CD4-positive, alpha-beta T cell treated with Interferon gamma for 1 hour (primary cell): ENCODE measurements at places on chromosomes 2 and 18.

GRCh38 chr2:83063511-83063910 lies 1395.6 kb downstream of the SUCLG1 start:
- DNase-seq, result no peak

DNA sequence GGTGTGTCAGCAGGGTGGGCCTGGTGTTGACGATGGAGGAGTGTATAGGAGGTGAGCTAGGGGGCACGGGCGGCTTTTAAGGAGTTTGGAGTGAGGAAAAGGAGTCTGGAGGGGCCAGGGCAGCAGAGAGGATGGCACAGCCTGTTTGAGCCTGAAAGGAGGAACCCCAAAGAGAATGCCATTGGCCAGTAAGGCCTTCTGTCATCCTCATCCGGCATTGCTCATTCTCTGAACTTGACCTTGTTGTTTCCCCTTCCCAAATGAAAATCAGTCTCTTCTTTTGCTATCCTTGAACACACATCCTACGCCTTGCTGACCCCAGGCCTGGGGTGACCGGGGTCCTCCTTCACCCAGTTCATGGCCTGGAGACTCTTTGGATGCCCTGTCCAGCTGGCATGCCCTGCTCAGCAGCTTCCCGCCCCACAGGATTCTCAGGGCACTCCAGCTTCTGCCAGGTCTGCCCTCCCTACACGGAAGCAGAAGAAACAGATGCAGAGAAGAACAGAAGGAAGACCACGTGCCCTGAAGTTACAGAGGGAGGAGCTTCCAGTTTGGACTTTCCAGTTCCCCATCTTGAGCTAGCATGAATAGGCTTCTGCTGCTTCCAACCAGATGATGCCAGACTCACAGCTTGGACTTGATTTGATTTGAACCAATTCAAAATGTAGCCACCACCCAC lies 20.5 kb upstream of the KIF3C start:
- DNase-seq, result peak; percentile 36

DNA sequence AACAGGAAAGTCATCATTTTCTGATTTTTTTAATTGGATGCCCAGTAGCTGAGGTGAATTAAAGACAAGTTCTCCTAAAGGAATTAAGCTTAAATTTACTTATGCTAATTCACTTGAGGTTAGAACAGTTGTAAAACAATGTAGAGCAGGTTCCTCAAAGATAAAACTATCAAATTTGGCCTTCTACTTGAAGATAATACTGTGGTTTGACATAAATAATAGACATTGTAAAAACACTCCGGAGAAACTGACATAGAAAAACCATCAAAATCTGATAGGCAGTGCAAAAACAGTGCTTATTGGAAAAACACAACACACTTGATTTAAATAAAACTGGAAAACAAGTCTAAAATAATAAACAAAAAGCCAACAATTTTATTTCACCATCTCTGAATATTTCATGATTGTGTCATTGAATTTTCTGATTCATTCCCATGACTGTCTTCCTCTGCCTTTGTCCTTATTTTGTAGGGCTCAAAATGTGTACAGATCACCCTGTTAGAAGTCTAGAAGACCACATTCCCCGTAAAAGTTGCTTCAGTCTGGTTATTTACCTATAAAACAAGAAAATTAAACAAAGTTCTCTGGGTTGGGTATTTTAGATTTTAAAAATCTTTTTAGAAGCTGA lies 28.3 kb upstream of the SLC40A1 start:
- DNase-seq, result no peak

DNA sequence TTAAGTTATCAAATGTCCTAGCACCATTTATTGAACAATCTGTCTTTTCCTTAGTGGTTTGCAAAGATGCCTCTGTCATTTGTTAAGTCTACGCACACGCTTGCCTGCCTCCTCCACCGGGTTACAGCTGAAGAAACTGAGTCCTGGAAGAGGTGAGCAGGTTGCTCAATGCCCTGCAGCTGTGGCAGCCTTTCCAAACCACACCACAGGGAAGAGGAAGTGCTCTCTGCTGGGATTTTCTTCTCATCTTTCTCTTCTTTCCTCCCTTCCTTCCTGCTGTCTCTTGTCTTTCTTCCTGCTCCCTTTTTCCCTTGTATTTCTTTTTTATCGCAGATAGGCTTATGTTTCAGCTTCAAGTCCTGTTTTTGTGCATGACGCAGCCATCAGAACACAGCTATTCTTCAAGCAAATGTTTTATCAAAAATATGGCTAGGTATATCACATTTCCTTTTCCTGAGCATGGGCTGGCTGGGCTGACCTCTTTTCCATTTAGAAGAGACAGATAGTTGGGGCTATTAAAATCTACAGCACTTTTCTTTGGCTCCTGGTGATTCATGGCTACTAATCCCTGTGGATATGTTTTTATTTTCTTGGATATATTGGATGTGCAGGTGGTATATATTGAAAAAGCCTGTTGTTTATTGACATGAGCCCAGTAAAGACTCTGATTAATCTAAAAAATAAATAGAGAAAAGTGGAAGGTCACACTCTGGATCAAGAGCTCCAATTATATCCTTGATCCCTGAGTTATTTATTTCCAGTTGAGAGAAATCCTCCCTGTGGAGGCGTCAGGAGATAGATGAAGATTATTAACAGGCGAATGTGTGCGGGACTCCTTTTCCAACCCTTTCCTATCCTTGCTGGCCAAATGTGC lies 214.6 kb downstream of the TSN start:
- no peak for DNase-seq

GRCh38 chr18:79917853-79918614 lies 33.4 kb downstream of the SLC66A2 start:
- no peak for DNase-seq

DNA sequence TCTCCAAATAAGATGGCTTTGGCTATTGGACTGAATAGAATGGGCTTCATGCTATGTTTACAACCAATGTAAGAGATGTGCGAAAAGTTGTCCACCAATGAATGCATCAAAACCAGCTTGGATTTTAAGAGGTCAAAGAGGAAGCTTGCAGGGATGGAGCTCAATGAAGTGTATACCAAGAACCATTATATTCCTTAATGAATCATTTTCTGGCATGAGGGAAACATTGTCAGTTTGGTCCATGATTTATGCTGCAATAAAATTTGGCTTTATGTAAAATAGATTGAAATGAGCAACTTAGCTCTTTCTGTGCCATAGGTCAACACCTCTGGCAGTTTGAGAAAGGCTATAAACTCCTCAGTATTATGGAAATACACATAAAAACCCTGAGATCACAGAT lies 107.3 kb downstream of the SH3BP4 start:
- DNase-seq, result no peak

GRCh38 chr2:104254017-104254416 lies 599.9 kb upstream of the POU3F3 start:
- DNase-seq, result no peak

DNA sequence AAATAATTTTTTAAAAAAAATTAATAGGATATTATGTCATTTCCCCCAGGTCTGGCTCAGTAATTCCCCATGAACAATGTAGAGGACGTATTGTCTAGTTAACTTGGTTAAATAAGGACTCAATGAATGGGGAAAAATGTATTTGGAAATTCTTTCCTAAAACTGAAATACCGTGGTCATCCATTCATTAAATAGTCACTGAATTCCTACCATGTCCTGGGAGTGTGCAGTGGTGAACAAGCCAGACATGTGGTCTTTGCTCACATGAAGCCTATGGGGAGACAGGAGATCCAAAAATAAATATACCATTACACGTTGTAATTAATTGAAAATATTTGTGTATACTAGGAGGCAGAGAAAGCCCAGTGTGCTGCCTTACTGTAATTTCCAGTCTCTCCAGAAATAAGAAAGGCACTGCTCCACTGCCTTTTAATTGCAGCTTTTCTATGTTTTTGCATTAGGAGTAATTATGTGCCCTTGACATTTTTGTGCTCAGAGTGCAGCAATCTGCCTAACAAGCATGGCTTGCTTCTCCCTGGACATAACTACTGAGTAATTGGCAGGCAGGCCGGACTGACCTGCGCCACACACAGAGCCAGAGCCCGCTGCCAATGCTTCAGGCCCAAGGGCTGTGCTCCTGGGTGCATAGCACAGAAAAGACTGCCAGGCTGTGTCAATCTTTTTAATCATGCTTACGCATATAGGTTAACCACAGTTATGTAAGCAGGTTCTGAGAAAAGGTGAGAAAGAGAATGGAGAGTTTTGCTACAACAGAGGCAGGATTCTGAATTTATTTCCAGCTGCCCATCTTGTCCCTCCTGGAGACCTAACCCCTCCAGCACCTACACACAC lies 22.2 kb upstream of the TTC39C start:
- DNase-seq, result peak; percentile 61

DNA sequence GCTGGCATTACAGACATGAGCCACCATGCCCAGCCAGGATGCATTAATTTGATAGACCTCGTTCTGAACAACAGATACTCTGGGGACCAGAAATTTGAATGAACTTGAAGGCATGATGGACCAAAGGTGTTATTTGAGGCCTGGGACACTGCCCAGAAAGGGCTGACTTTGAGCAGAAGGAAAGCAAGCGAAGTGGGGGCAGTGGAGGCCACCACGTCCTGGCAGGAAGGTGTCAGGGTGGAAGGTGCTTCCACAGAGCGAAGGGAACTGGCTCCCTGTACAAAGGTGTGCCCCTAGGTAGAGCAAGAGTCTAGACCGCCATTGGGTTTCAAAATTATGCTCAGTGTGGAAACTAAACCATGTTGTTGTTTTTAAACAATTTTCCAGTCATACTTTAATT lies 23.9 kb downstream of the ZNF236 start:
- no peak for DNase-seq

- no peak for DNase-seq
Measured at GRCh38 chr18:58345875-58346274, 283.0 kb downstream of the ALPK2 start.

DNA sequence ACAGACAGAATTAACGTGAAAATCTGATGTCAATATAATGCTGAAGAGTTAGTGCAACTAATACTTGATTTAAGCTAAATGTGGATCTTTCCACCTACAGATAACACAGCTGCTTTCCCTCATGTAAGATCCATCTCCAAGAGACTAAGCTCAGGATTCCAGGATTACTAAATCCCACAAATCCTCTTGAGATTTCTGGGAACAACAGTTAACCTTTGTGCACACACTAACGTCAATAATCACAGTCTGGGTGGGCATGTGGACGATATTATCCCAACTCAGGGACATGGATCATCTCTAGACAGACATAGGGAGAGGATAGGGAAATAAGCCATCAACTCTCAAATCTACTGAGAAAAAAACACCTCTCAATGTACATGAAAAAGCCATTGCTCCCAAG lies 432.6 kb downstream of the SATB2 start:
- DNase-seq, result no peak

DNA sequence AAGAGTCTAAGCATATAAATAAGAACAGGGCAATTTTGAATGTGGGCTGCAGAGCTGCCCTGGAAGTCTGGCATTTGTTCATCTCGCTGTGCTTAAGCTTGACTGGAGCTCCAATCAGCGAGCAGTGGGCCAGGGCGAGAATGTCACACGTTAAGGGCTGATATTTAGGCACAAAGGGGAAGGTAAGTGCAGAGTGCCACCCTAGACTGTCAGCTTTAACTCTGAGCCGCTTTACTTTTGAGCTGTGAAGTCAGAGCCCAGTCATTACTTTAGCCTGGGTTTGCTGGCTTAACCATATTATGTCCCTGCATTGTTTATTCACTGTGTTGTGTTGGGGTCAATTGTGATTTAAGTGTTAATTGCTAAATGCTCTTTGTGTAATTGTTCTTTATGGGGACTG lies 236.1 kb upstream of the SIX3 start:
- no peak for DNase-seq

- DNase-seq, result no peak
Measured at GRCh38 chr2:235746257-235746934, 252.6 kb downstream of the AGAP1 start.

DNA sequence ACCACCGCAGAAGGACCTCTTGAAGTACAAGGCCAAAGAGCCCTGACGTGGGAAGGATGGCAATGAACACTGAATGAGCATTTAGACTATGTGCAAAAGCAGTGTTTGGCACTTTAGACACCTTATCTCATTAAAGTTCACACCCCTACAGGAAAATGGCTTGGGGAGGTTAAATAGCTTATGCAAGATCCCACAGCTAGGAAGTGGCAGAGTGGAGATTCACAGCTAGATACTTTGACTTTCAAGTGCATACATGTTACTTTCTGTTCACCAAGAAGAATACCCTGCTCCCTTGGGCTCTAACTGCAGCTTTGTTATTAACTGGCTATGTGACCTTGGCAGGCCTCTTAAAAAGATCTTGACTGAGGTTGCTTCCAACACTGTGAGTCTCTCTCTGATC lies 58.2 kb downstream of the ICOS start:
- DNase-seq, result no peak

DNA sequence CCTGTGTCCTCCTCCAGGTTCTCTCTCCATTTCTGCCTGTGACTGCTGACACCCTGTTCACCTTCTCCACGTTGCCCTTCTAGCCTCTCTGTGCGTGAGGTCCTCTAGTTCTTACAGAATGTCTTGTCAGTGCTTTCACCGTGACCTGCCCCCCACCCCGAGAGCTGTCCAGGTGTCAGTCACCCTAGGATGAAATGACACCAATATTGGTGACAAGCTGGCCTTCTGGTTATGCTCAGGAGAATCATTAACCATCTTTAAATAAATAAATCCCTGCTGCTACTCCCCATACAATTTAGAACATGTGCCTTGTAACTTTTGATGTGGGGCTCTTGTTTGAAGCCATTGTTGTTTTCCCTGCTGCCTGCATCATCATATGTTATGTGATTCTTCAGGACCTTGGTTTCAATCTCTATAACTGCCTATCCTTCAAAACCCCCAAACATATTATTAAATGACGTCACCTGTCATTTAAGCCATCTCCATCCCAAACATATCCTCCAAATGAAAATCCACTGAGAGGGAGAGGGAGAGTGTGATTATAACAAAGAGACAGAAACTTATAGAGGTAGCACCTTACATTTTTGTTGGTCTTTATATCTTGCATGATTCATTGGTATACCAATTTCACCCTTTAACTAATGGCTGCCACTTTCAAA lies 496.3 kb downstream of the PARD3B start:
- no peak for DNase-seq

DNA sequence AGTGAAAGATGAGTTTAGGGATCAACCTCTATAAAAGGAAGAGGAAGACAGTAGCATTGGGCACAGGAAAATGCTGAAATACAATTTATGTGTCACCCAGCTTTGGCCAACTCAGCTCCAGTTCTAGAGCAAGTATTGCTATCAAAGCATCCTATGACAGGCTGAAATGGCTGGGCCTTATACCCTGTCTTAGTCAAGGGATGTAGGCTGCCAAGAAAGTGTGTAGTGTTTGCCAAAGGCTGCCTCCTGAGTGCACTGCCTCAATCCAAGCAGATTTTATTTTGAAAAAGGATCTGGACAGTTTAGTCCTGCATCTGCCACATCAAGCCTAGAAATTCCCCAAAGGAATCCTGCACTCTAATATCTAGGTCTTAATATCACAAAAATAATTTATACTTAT lies 359.9 kb upstream of the ZC3H15 start:
- no peak for DNase-seq

- peak; percentile 45 for DNase-seq
Measured at GRCh38 chr18:70489986-70490933, 201.4 kb downstream of the SOCS6 start.

DNA sequence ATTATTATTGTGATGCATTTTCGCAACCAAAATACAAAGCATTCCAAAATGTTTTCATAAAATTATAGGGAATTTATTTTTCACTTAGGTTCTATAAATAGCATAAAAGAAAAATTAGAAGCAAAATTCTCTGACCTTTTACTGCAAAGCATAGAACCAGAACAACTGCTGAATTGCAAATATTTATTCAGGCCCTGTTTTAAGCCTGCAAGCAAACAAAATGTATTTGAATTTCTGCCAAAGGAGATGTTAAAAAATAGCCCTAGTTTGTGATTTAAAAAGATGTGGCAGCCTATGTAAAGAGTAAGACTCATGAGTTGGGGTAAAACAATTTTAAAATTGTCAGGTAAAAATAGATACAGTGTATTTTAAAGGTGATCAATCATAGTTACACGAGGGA lies 138.1 kb downstream of the KCNJ3 start:
- no peak for DNase-seq
